ENCODE measurements at places on chromosomes 11 and 22. TPM values are rescaled to one million over a fixed set of nuclear protein-coding genes. Genes with fewer than 3 reads are reported as not detected.

DNA sequence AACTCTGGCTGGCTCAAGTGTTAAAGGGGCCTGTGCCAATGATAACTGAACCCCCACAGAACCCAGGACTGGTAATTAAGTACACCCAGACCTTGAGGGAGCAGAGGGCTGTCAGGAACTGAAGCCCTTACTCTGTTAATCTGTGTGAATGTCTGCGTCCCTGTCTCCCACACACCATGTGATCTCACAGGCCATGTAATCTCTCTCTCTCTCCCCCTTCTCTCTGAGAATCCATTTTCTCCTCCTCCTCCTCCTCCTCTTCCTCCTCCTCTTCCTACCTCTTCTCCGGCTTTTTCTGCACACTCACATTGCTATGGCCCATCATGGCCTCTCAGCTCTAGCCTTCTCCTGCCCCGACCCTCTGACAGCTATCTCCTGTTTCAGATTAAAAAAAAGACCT is 14.6 kb upstream of the IRAG1 start:
- H3K27ac ChIP-seq, result no peak overlapping the region
- peaks cover 26% of the 10 kb centered on the region for H3K27me3 ChIP-seq
- DNase-seq, result no peak
- H3K4me1 ChIP-seq, result no peaks in the 10 kb centered on the region

GRCh38 chr11:133834682-133835592 is 10.4 kb downstream of the SPATA19 start:
- H3K4me1 ChIP-seq, result no peaks in the 10 kb centered on the region
- no peaks in the 10 kb centered on the region for H3K36me3 ChIP-seq
- no peak overlapping the region for H3K27ac ChIP-seq
- H3K4me3 ChIP-seq, result no peak overlapping the region

APOL5 gene
- polyA plus RNA-seq, result not detected

CALCA gene
- polyA plus RNA-seq, result not detected

- H3K4me1 ChIP-seq, result no peaks in the 10 kb centered on the region
- H3K27ac ChIP-seq, result no peak overlapping the region
- no peak for DNase-seq
- H3K27me3 ChIP-seq, result no peaks in the 10 kb centered on the region
These were observed 214.0 kb upstream of the SYN3 start for GRCh38 chr22:33272180-33272579.

Measured in endothelial cell of umbilical vein (primary cell).